MV-4-11 (cell line): ENCODE measurements at places on chromosomes 11 and 22.
A peak's percentile ranks its signal among the peaks of the same experiment; 100 is the strongest.

GRCh38 chr11:119029340-119030028 is 1.2 kb downstream of the SLC37A4 start:
- peak; percentile 21 for DNase-seq

DNA sequence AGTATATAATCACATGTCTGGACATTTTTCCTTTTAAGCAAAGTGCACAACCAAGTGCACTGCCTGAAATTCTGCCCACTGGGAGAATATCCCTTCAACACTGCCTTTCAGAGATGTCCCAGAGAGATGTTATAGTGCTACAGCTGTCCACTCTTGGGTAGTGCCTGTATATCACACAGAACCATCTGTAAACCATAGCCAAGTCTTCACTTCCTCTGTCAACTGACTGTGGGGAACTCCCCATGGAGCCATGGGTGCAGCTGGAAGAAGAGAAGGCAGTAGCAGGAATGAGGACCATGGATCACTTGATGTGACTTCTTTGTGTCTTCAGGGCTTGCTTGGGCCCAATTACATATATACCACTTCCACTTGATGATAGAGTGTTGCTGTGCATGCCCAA is 44.6 kb upstream of the LIN7C start:
- DNase-seq: peak; percentile 53

GRCh38 chr22:42819412-42820044 is 37.5 kb downstream of the ARFGAP3 start:
- no peak for DNase-seq

DNA sequence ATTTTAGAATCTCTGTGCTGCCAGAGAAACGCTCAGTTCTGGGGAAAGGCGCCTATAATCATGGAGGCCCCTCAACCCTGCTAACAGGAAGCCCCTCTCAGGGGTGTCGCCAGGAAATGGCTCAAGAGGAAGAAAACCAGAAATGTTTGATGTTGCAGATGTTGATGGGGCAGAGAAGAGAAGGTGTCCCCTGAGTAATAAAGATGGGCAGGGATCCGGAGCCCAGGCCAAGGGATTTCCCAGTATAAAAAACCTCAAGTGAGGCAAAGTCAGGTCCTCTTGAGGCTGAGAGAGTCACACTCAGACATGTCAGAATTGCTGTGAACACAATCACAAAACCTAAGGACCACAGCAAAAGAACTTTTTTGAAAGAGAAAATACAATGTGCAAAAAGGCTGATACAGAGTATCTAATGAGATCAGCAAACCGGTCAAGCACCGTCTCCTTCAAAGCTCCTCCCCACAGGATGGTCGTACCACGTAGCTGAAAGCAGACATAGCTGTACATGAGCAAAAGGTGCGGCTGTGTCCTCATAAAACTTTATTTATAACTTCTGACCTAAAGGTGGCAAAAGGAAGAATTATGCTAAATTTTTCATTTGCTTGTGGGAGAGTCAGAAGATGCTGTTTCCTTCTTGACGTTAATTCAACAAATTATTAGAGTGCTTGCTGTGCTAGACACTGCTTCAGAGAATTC is 12.2 kb downstream of the MOV10L1 start:
- no peak for DNase-seq
